ENCODE measurements at places on chromosomes 4 and X.
A peak's percentile ranks its signal among the peaks of the same experiment; 100 is the strongest.

DNA sequence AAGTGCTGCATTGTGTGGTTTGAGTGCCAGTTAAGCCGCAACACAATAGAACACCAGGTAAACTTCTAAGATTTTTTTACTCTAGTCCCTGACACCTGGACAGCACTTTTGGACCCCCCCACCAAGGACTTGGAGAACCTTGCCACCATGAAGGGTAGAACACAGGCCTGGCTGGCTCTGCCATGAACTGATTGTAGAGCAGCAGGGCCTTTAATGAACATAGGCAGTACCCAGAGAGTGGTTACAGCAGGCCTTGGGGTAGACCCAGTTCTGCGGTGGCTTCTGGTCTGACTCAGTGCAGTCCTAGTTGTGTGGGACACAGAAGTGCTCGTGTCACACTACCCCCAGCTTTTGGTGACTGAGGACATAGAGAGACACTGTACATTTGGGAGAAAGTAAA is 648.3 kb downstream of the PCDH19 start:
- no peak for DNase-seq

GRCh38 chr4:139858436-139859205 is 193.0 kb downstream of the MGST2 start:
- DNase-seq = peak; percentile 5

- DNase-seq = no peak
These were observed 17.4 kb downstream of the COL4A5 start for GRCh38 chrX:108456971-108457477.

DNA sequence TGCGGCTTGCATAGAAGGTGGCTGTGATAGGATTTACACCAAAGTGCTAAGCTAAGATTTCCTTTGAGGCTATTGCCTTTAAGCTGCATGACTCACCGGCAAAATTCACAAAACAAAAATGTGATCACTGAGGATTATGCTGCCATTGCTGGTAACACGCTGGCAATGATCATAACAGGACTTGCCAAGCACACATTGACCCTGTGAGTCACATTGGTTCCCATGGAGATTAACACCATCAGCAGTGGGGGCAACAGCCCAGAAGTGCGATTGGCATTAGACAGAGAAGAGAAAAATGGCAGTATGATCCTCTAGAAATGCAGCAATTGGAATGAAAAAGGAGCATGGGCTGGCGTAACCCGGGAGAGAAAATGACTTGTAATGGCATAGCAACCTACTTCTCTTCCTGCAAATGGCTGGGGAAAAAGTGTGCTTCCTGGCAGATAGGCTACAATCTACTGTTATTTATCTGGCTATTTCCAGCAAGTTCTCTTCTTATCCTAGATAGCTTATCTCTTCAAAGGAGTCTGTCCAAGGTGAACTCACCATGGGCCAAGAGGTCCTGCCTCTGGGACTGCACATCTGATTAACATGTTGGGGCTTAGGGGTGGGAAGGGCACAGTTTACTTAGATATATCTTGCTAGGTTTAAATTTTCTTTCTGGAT is 314.2 kb upstream of the IGFBP7 start:
- peak; percentile 73 for DNase-seq

- DNase-seq = no peak
These were observed 34.1 kb downstream of the CNKSR2 start for GRCh38 chrX:21408307-21408706.

- peak; percentile 1 for DNase-seq
These were observed 483 bp downstream of the USP27X start for GRCh38 chrX:49879656-49880277.

DNA sequence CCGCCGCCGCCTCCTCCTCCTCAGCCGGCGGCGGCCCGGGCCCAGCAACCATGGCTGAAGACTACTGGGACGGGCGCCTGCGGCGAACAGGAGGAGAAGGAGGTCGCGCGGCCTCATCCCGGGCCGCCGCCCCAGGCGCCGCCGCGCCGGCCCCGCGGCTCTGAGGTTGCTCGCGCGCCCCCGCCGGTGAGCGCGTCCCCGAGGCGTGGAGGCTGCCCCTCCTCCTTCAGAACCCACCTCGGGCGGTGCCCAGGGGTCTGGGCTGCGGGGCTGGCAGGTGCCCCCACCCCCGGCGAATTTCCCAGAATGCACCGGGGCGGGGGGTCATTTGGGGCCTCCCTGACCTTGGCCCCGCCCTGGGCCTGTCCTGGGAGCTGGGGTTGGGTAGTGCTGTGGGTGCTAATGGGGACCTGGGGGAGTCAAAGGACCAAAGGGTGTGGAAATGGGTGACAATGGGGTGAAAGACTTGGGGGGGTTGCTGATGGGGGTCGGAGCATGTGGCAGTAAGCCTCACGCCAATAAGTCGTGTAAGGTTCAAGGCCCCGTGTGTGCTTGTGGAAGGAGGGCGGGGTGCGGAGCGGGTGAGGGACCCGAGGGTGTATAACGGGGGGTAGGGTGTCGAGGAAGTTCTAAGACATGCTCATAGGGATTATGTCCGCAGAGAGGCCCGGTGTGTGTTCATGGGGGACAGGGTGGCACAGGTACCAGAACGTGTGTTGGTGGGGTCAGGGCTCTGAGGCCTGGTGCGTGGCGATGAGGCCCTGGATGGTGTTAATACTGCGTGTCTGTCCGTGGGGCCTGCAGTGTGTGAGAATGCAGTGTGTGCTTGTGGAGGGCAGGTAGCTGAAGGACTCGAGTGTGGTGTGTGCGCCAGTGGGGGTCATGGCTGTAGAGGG is 687 bp downstream of the CDK16 start:
- peak; percentile 16 for DNase-seq

GRCh38 chrX:17674601-17675000 is 62.7 kb upstream of the SCML1 start:
- no peak for DNase-seq

- no peak for DNase-seq
These were observed 185.7 kb upstream of the TBL1X start for GRCh38 chrX:9279234-9279544.

GRCh38 chrX:129649268-129650182 is 5.2 kb downstream of the APLN start:
- peak; percentile 53 for DNase-seq

DNA sequence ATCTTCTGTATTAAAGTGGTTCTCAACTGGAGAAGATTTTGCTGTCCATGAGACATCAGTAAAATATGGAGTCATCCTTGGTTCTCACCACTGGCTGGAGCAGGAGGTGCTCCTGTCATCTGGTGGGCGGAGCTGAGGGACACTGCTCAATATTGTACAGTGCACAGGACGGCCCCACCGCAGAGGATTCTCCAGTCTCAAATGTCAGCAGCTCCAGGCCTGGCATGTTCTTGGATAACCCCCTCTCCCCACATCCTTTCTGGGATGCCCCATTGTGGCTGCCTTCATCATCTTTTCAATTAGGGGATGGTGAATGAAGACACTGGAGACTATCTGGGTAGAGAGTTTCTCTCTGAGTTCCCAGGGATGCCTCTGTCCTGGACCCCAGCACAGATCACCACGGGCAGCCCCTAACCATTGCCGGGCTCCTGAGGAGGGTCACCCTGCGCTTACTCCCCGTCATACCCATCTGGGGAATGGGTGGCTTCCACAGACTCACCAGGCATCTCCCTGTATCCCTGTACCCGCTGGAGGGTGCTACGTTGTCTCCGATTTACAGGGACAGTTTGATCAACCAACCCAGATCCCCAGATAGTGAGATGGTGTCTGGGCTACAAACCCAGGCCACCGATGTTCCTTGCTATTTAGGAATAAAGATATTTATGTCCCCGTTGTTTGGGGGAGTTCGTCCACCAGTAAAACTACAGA is 21.9 kb upstream of the P2RY8 start:
- DNase-seq = no peak

DNA sequence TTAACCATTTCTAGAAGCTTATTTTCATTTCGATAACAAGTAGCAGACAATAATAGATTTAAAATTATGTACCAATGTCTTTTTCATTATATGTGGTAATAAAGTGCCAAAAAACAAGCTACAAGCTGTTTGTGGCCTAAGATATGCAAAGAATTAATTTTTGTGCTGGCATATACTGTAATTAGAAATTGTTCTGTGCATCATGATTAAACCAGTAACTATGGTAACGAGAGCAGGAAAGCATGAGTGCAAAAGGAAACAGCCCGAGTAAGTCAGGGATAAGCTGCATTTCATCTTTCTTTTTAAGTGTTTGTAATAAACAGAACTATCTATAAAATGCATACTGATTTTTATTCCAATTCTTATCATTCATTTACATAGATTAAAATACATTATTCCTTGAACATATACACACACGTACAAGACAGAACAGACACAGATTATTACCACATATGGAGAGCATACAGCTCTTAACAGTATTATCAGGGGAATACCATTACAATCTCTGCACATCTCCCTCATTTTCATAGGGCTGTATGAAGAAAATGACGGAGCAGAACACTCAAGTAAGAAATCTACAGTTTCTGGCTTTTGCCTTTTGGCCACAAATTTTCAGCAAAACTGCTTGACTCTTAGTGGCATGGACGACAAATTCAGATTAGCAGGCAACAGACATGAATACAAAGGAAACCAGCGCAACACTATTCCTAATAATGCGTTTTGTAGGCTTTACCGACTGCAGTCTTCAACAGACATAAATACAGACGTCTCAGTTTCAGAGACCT is 121.3 kb upstream of the WDR17 start:
- no peak for DNase-seq

GRCh38 chr4:682490-683172 is 6.3 kb downstream of the SLC49A3 start:
- DNase-seq = no peak

DNA sequence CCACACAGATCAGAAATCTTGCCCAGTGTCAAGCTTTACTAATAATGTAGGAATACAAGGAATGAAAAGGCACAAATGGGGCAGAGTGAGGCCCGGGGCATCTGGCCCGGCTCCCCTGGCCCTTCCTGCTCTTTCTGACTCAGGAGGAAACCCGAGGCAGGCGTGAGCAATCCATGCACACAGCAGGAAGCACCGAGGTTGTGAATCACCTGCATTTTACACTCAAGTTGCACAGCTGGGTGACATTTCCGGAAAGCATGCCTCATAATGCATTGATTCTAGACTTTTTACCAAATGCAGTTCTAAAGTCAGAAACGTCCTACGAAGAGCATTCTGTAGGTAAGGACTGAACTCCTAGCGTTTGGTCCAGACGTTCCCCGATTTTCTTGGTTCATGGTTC is 38.9 kb downstream of the PRIMPOL start:
- DNase-seq = peak; percentile 88

DNA sequence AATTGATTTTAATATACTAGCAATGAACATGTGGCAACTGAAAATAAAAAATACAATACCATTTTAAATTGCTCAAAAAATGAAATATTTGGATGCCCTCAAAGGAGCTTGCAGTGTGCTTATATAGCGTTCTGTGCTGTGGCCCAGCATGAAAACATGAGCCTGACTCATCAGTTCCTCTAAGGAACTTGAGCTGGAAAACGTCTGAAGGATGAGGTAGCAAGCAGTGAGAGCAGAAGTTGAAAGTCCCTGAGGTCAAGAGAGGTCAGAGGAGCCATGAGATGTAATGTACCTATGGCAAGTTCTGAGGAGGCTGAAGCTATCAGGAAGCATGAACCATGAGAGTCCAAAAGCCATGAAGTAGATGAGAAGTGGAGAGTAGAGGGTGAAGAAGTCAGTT is 59.7 kb downstream of the HMGB3 start:
- no peak for DNase-seq

- no peak for DNase-seq
These were observed 924.0 kb upstream of the INTU start for GRCh38 chr4:126708716-126709115.

- peak; percentile 96 for DNase-seq
These were observed 108.3 kb downstream of the CDS1 start for GRCh38 chr4:84691170-84691691.

DNA sequence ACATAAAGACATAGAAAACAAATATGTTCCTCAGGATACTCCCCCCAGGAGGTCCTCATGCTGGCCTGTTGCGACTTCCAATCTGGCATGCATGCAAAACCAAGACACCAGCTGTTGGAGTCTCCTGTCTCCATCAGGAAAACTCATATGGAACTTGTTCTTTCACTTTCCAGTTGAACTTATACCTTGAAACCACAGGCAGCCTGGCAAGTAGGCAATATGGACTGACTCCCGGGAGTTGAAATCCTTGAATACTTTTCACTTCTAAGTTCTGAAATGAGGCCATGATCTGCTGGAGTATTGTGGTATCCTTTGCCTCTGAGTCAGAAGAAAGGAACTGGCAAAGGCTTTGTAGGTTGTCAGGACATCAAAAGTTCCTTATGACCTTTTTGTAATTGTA is 444.2 kb downstream of the IDS start:
- peak; percentile 77 for DNase-seq

DNA sequence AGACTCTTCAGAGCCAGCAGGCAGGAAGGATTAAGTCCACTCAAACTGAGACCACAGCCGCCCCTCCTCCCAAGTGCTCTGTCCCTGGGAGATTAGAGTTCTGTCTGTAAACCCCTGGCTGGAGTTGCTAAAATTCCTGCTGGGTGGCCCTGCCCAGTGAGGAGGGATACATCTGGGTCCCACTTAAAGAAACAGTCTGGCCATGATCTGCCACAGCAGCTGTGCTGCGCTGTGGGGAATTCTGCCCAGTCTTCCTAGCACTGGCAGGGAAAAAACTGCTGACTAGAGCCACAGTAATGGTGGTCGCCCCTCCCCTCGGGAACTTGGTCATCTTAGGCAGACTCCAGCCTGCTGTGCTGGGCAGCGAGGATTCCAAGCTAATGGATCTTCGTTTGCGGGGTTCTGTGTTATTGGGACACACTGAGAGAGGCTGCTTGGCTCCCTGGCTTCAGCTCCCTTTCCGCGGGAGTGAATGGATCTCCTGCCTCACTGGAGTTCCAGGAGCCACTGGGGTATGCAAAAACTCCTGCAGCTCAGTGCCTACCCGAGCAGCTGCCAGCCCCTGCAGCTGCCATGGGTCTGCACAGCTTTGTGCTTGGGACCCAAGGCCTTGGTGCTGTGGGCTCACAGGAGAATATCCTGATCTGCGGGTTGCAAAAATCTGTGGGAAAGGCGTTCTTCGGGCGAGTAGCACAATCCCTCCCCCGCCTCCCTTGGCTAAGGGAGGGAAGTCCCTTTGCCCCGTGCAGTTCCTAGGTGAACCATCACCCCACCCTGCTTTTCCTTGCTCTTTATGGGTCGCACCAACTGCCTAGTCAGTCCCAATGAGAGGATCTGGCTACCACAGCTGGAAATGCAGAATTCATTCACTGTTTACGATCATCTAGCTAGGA is 15.7 kb downstream of the ZXDB start:
- no peak for DNase-seq

DNA sequence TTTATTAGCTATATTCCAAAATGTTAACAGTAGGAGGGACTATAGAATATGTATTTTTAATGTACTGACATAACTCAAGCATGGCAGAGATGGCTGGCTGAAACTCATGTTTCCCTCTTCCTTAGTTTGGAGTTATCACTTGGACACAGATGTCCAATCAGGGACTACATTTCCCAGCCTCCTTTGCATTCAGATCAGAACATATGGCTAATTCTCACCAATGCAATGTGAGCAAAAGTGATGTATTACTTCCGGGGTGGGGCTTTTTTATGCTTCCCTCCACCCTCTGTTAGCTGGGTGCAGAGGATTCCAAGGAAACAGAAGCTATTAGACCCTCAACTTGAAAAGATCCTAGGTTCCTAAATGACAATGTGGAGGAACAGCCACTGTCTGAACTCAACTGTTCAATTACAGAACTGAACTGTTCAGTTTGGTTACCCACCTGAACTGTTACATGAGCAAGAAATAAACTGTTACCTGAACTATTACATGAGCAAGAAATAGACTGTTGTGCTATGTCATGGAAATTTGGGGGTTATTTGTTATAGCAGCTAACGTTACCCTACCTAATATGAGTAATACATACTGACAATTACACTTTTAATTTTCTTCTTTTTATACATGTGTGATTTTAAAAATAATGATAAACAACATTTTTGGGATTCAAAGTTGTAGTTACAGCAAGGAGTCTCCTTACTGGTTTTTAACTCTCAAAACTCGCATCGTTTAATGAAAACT is 29.6 kb upstream of the ERVMER34-1 start:
- DNase-seq = no peak
